ENCODE measurements at places on chromosomes 12 and 14.

DNA sequence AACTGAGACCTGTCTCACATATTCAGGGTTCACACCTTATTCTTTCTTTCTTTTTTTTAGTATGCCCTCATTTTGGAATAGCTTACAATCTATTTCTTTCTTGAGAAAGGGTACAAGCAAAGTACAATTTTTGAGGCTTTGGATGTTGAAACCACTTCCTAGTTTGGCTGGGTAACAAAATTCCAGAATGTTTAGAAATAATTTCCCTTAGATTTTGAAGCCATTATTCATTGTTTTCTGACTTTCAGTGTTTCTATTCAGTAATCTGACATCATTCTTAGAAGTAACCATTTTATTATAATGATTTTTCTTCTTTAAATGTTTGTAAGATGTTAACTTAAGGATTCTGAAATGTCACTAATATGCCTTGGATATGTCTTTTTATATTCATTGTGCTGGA lies 28.2 kb downstream of the ST8SIA1 start:
- DNase-seq: no peak

- no peak for DNase-seq
These were observed 115.2 kb upstream of the PELI2 start for GRCh38 chr14:56002876-56003625.

DNA sequence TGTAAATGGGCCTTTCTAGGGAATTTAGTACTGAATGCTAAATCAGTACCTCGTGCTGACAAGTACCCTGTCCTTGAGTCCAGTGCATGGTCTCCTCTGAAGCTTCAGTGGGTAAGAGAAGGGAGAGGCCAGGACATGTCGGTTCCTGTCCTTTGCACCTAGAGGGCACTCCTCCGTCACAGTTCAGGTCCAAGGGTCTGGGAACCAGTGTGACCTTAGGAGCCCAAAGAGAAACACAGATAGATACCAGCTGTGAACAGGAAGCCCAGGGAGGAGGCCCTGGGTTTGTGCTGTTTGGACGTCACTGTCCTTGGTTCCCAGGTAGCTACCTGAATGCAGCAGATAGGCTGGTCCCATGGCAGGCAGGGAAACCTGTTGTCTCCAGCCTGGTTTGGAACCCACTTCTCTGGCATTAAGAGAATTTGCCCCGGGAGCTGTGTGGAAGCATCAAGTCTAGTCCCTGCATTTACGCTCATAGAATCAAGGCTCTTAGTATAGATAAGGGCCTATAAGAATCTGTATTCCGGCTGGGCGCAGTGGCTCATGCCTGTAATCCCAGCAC lies 3.9 kb upstream of the FGF23 start:
- DNase-seq: no peak

DNA sequence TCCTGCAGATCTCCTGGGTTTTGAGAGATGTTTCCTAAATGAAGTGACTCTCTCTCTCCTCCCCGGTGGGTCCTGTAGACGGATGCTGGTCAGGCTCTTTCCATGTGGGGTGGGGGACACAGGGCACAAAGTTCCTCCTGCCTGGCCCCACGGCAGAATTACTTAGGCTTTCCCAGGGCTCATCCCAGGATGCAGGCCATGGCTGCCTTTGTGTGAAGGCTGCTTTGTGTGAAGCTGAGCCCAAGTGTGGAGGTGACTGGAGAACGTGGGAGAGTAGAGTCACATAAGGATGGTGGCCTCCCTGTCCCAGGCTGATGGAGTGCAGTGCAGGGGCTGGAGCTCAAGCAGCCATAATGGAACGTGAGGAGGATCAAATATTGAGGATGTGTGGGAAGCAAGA lies 200.2 kb downstream of the ADGRD1 start:
- DNase-seq: no peak
